Stimulated activated memory B cell treated with anti-CD40 and anti-IgM and Interleukin-4, amounts not matched to agents 10 μg/mL and 1 μg/mL and 100 μg/mL, for 72 hours (primary cell): ENCODE measurements at places on chromosomes 1 and 21.

- no peak for ATAC-seq
Measured at GRCh38 chr1:210551899-210552298, 223.2 kb downstream of the HHAT start.

DNA sequence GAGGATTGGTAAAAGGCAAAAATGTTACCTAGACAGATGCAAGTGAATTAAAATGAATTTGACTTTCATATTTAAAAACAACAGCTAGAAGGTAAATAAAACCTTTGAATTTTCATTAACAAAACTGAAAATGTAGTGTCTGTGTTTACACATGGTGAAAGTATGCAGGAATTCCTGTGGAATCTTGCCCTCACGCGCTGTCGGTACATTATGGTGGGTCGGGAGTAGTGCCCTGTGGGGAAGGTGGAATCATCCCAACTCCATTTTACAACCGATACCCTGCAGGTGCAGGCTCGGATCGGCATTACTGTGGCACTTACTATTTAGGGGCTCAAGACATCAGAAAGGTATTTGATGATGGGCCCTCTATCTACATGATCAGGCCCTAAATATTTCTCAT lies 197.2 kb upstream of the MAP1LC3C start:
- ATAC-seq = no peak

- ATAC-seq = no peak
Measured at GRCh38 chr21:46005481-46005881, 23.9 kb downstream of the COL6A1 start.

GRCh38 chr1:31760471-31761470 lies 3.4 kb downstream of the ADGRB2 start:
- ATAC-seq = peak; percentile 67

DNA sequence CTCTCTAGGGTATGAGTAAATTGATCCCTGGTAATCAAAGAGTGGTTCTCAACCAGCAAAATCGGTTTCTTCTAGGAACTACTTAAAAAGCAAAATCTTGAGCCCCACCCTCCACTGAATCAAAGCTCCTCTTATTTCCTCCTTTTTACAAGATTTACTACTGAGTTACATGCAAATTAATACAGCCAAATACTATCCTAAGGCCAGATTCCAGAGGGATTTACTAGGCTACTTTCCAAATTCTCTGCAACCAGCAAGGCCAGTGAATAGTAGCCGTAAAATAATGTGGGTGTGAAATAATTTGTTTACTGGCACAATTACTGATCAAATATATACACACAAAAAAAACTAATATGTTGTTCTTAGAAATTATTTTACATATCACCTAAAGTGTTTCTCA lies 1583.8 kb downstream of the NCAM2 start:
- no peak for ATAC-seq

GRCh38 chr1:19974822-19975416 lies 4.5 kb downstream of the PLA2G2A start:
- peak; percentile 63 for ATAC-seq

- no peak for ATAC-seq
Measured at GRCh38 chr1:235246022-235246948, 81.7 kb downstream of the ARID4B start.

DNA sequence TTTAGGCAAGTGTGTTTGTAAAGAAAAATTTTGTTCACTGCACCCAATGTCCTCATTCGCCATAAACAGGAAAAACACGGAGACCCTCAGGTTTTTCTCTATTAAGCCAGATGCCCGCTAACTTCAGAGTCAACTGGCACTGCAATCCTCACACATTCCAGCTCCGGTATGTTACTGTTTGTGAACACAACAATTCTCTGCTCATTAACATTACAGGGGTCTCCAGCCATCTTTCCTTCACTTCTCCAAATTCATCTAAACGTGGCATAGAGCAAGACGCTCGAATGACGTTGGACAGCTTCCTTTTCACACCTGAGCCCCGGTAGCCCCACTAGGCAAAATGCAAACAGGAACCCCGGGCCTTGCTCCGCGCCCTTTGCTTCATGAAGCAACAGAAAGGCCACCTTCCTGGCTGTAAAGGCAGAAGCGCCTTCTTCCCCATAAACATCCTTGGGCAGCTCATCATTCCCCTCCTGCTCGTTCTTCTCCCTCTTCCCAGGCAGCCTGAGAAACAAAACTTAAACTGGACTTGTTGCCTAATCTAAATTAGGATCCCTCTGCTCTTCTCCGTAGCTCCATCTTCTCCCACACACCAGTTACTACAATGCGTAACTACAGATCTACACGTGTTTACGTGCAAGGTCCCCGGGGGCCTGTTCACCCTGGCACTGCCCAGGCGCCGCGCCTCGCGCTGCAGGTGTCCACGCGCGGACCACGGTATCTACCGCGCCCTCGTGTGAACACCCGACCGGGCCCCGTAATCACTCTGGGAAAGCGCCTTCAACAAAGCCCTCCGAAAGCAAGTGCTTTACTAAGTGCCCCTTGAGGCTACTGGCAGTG lies 1.2 kb downstream of the LBR start:
- ATAC-seq = peak; percentile 46

- no peak for ATAC-seq
Measured at GRCh38 chr1:19942657-19943056, 19.2 kb upstream of the PLA2G2E start.

DNA sequence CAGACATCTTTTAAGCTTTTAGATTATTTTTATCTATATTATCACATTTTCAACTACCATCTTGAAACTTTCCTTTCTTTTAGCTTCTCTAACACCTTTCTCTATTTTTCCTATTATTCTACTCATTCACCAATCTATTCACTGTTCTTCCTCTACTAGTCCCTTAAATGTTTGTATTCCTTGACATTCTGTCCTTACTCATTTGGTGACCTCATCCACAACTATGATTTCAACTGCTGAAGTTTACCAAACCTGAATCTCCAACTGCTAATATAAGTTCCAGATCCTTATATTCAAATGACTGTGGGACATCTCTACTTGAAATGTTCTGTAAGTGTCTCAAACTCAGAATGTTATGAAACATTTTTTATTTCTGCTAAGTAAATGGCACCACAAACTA lies 49.2 kb downstream of the TUT4 start:
- ATAC-seq = no peak

DNA sequence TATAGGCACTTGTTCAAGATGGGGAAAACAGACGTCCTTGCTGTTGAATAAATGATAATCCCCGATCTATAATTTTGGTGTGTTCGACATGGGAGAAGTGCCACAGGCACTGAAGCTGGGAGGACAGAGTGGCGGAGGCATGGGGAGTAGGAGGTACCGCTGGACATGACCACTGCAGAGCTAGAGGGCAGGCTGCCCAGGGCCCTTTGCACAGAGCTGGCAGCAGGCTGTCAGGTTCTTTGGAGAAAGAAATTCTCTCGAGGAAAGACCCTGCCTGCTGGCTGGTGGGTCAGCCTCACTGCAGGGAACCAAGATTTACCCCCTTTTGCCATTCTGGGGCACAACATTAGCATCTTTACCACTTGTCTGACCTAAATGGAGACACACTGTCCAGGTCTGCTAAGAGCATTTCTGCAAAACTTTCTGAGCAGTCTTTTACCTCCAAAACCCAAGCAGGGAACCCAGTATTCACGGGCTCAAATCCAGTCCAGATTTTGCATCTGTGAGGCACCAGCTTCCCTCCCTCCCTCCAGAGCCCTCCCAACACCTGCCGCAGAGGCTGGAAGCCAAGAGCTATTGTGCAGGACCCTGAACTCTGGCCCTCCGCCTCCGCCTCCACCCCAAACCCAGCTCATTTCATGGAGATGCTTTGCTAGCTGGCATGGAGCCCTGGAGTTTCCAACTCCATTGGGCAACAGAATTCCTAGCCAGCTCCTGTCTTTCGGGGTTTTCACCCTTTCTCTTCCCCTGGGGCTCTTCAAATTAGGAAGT lies 142.3 kb downstream of the PLXNA2 start:
- no peak for ATAC-seq

- ATAC-seq = peak; percentile 3
Measured at GRCh38 chr1:234608911-234609690, 877 bp downstream of the IRF2BP2 start.

GRCh38 chr1:167149793-167150491 lies 56.1 kb downstream of the STYXL2 start:
- no peak for ATAC-seq

- no peak for ATAC-seq
Measured at GRCh38 chr1:89807503-89807902, 13.3 kb upstream of the LRRC8D start.

- ATAC-seq = no peak
Measured at GRCh38 chr1:40936931-40937339, 42.6 kb upstream of the CTPS1 start.

GRCh38 chr1:99705385-99705784 lies 59.5 kb downstream of the PALMD start:
- no peak for ATAC-seq

- no peak for ATAC-seq
Measured at GRCh38 chr1:40649592-40649930, 15.9 kb downstream of the RIMS3 start.

DNA sequence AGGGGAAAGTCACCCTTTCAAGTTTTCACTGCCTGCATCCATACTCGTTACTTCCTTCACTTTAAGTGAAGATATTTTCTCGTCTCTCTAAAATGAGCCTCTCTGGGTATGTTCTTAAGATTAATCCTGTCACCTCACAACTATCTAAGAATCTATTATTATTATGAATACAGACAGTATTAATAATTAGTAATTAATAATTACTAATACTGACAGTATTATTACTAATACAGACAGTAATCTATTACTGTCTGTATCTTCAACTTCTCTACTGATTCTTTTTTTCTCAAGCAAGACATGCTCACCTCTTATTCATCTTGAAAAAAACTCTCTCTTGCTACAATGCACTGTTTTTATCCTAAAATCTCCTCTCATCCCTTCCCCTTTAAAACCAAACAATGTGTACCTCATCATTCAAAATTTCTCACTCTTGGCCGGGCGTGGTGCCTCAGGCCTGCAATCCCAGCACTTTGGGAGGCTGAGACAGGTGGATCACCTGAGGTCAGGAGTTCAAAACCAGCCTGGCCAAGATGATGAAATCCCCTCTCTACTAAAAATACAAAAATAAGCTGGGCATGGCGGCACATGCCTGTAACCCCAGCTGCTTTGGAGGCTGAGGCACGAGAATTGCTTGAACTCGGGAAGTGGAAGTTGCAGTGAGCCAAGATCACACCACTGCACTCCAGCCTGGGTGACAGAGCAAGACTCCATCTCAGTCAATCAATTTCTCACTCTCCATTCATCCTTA lies 7.8 kb downstream of the NRDC start:
- ATAC-seq = no peak

DNA sequence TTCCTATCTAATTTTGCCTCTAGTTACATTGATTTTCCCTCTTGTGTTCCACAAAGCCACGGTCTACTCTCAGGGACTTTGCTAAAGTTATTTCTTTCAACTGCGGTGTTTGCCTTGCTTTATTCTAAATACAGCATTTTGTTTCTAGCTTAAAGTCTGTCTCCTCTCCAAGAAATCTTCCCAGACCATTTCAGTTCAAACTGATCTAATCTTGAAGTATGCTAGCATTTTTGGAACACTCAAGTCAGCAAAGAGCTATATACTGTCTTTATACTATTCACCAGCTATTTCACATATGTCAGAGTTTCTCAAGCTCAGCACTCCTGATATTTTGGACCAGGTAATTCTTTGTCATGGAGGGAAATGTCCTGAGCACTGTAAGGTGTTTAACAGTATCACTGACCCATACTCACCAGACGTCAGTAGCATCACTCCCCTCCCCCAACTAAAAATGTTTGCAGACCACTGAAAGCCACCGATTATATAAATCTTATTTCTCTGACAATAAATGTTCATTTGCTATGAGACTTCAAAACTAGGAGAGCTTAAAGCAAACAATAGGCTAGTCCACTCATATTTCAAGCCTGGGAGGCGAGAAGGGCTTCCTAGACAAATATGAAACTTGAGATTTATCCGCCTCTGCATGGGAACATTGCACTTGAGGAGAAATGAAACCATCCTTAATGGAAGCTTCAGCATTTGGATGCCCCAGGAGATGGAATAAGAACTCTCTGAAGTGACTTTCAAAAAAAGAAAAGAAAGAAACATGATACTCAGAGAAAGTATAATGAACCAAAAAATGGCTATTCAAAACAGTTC lies 81.1 kb downstream of the KIAA0319L start:
- ATAC-seq = no peak

DNA sequence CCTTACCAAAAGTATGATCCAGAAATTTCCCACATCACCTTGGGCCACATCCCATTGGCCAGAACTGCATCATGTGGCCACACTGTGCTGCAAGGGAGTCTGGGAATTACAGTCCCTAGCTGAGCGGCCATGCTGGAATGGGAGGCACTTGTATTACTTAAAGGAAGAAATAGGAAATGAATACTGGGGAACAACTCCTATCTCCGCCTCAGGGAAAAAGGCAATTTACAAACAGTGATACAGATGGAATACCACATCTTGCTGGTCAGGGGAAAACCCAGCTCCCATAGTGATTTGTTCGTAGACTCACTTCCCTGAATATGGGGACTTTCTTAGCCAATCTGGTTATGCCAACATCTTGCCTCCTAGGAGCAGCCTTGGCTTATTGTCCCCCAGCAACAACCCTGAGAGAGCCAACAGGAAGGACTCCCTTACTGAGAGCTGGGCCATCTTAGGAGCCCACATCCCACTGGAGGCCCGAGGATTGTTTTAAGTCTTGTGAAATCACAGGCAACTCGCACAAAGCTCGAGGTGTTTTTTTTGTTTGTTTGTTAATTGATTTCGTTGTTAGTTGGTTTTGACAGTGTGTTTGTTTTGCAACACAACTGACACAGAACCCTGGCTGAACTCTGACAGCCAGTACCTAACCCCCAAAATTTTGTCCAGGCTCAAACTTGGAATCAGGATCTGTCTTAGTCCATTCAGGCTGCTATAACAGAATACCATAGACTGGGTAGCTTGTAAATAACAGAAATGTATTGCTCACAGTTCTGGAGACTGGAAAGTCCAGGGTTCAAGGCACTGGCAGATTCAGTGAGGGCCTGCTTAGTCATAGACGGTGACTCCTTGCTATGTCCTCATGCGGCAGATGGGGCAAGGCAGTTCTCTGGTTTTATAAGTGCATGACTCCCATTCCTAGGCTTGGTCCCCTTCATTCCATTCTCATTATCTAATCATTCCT lies 14.9 kb downstream of the CDA start:
- ATAC-seq = no peak
